RWPE2 (cell line): ENCODE measurements at places on chromosomes 7 and 10.

DNA sequence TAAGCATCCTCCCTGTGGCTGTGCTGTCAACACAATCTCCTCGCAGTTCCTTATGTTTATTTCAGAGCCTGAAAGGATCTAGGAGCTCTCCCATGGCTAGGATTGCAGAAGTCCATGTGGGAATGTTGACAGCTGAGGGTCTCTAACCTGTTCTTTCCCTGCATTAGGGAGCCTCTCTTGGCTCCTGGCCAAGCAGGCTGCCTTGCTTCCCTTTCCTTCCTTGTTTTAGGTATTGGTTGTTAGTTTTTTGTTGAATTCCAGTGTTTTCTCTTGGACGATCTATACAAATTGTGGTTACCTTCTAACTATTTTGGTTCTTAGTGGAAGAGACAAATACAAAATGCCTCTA is 171.8 kb downstream of the MLLT10 start:
- DNase-seq: no peak

DNA sequence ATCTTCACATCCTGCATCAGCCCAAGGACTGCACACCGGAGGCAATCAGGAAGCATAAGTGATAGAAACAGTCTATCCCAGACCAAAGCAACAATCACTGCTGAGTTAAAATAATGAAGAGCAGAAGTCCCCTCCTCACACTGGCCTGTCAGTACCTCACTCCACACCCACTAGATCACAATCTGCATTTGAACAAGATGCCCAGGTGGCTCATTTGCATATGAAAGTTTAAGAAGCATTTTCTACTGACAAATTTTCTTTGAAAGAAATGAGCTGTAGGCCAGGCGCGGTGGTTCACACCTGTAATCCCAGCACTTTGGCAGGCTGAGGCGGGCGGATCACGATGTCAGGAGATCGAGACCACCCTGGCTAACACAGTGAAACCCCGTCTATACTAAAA is 77.4 kb downstream of the CUL2 start:
- DNase-seq: no peak

- no peak for DNase-seq
These were observed at the start of the genes TUBGCP2 and ZNF511 for GRCh38 chr10:133308421-133309099. Gene TUBGCP2, minus strand, starts transcription at chr10:133308872. Its CDS starts 5,931 bp downstream, at chr10:133302941. Gene ZNF511, plus strand, starts transcription at chr10:133308914. Its CDS starts 30 bp downstream, at chr10:133308944.

DNA sequence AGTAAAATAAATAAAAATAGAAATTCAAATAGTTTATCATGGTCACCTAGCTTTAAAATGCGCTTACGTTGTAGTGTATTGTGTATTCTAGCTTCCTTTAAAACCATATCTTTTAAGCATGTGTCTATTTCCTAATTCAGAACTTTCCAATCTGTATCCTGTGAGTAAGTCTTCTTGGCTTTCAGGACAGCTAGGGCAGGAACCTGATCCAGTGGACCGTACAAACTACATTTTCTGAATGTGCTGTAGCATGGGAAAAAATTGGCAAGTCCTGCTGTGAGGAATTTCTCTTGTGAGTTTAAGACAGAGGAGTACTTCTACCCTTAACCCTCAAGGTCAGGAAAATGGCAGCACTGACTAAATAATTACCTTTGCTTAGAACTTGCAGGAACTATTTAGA is 12.1 kb downstream of the OPN1SW start:
- no peak for DNase-seq
